Pancreas (tissue), 10 donors: ENCODE measurements at places on chromosomes 5 and 9. TPM values are rescaled to one million over a fixed set of nuclear protein-coding genes. Genes with fewer than 3 reads are reported as not detected.

The C5orf58 gene
- not detected for total RNA-seq

The RNF208 gene
- total RNA-seq: 3.5 TPM

The TEX48 gene
- not detected for total RNA-seq

The MYMK gene
- not detected for total RNA-seq

The PCDHGB1 gene
- total RNA-seq: 2.4 TPM

The KLHL3 gene
- 2.8 TPM for total RNA-seq

The OTP gene
- not detected for total RNA-seq

The SLC4A9 gene
- 0.16 TPM for total RNA-seq

The HTR4 gene
- total RNA-seq: not detected

The C5orf52 gene
- total RNA-seq: not detected

The PHF24 gene
- 0.32 TPM for total RNA-seq

The FAM221B gene
- not detected for total RNA-seq

The HMGCR gene
- total RNA-seq: 10.0 TPM
